ENCODE measurements at places on chromosomes 16 and 17.

DNA sequence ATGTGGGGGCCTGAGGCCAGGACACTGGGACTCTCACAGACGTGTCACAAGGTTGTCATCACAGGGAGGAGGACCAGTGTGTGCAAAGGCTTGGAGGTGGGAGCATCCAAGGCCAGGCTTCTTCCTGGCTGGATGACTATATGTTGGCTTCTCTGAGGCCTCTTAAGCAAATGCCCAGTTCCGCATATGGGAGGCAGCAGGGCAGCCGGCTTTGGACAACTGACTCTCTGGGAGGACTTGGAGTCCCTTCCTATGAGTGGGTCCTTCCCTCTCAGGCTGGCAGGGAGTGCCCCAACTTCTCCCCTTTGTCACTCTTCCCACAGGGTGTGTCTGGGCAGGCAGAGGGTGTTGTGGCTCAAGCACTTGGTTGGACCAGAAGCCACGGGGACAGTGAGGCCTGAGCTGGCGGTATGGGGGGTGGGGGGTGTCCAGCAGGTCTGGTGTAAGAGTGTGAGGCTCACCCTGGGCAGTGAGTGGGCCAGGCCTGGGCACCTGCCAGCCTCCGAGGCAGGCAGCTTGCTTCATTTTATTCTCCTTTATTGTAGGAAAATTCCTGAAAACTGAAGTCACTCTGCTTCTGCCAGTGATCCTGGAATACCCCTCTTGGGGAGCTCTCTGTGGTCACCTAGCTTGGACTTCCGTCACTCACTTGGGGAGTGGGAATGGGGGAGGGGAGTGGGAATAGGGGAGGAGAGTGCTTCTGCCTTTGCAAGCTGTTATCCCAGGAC is 14.9 kb downstream of the ADGRG1 start:
- DNase-seq: no peak

GRCh38 chr17:70047619-70048419 is 27.2 kb upstream of the KCNJ16 start:
- no peak for DNase-seq

GRCh38 chr16:84557504-84557903 is 53.0 kb upstream of the MEAK7 start:
- no peak for DNase-seq

DNA sequence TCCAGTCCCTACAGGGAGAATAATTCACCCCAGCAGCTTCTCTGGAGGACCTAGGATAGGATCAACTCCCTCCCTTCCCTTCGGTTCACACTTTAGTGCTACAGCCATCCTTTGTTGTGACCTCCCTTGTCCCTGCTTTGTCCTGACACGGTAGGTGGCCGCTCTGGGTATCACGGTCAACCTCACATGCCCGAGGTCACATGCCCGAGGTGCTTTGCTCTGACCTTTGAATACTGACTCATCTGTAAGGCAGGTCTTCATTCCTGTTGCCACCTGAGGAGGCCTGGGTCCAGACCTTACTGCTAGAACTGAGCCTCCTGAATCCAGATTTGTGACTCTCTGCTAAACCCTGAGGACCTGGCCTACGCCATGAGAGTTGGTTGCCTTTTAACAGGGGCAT is 19.7 kb downstream of the ALKBH5 start:
- DNase-seq: no peak

- DNase-seq: no peak
Observed at GRCh38 chr17:78089576-78090281, 38.8 kb downstream of the TMC6 start.

DNA sequence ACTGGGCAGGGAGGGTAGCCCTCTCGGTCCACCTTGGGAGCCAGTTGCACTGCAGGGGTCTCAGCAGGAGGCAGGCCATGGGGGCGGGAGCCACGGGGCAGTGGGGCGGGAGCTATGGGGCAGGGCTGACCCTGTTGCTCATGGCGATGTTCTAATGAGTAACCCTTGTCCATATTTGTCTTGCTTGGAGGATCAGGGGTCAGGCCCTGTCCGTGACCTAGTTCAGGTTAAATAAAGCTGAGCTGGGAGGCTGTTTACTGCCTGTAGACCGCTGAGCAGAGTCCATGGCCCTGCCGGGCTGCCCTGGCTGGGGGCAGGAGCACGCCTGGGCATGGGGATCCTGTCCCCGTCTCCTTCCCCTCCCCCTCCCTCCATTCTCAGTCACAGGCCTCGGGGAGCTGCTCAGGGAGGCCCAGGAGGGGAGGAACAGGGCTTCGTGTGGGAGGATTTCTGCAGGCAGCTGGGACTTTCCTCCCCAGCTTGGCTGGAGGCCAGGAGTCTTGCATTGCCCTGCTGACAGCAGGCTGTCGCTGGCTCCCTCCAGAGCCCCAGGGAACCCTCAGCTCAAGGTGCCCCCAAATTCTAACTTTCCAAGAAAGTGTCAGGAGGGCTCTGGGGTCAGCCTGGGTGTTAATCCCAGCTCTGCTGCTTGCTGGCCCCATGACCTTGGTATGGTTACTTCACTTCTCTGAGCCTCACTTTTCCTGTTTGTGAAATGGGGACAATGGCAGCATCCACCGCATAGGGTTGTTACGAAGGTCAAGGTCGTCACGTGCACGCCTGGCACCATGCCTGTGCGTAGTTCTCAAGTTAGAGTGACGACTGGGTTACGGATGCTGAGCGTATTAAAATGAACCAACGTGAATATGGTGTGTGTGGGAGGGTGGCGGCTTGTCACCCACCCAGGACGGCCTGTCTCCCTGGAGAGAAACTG is 6.1 kb upstream of the SERPINF2 start:
- DNase-seq: no peak

DNA sequence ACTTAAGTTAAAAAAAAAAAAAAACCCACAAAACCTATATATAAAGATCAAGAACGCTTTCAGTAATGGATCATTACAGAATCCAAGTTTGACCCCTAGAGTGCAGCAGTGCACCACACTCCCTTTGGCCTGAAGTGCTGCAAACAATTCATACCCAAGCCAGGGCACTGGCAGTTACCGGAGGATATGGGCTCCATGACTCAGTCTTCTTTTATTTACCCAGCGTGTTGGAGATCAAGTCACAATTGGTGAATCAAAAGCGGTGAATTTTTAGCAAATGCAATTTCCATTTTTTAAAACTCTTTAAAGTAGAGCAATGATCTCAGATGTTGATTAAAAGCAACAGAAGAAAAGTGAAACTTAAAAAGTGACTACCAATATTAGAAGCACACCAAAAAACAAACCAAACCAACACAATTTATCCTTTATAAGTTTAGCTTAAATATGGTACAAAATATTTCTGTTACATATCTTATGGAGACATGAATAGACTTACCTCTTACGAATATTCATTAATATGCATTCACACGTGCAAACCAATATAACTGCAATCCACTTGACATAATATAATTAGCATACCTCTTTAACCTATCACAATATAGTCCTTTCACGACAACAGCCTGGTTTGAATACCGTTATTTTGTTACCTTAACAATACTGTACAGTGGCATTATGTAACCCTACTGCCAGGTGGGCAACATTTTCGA is 46.3 kb downstream of the ZNF652 start:
- DNase-seq: no peak

GRCh38 chr16:28193530-28194423 is 18.0 kb downstream of the XPO6 start:
- no peak for DNase-seq

GRCh38 chr16:49608779-49609178 is 235.2 kb downstream of the C16orf78 start:
- DNase-seq: no peak

DNA sequence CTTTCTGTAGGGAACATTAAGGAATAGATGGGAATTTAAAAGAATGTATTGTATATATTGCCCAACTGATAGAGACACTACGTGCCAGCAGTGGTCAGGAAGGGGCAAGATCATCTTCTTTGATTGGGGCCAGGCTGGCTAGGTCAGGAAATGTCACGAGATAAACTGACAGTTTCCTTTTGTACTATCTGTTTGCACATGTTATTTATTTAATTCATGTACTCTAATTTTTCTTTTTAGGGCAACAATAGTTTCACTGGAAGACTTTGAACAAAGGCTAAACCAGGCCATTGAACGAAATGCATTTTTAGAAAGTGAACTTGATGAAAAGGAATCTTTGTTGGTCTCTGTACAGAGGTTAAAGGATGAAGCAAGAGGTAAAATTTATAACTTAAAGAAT is 12.6 kb downstream of the NDEL1 start:
- DNase-seq: no peak

GRCh38 chr16:46688101-46688653 is 801 bp downstream of the VPS35 start:
- no peak for DNase-seq

- DNase-seq: no peak
Observed at GRCh38 chr16:81276323-81276722, 37.8 kb downstream of the BCO1 start.

DNA sequence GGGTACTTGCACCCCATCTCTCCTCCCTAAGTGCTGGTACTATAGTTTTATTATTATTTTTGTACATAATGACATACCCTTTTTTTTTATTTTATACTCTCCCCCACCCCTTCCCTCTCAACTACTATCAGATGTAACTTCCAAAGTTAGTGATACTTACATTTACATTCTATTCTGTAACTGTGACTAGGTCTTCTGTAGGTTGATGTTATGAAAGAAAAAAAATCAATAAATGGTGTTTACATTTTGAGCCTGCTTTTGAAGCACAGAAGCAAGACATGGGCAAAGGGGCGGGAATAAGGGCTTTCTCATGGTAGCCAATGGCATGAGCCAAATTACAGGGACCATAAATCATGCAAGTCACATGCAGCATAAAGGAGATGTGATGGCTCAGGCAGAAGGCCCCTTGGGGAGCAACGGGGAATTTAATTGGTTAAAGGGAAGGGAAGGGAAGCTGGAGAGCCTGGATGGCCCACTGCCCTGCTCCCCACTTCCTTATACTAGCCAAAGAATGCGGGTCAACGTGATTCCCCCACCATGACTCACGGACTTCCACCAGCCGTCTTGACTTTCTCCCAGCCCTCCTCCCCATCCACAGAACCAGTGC is 2.4 kb upstream of the ACSF2 start:
- DNase-seq: no peak

GRCh38 chr17:58324056-58324408 is 4.6 kb downstream of the TSPOAP1 start:
- DNase-seq: no peak

GRCh38 chr16:66474750-66475199 is 47.7 kb downstream of the BEAN1 start:
- no peak for DNase-seq

DNA sequence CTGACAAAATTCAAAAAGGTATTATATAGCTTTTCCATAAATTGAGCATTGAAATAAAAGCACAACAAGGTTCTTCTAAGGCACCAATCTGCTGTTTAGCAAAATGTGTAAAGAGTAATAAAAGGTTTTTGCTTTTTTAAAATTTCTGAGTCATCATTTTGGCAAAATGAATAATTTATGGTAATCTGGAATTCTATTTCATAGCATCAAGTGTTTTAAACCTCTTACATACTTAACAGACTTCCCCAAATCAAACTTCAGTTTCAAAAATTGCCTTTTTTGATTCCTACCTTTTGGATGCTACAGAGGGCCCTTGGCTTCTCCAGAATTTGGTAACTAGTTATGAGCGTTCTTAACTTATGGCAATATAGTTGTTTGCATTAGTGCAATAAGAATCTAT is 154.0 kb upstream of the ELAC2 start:
- DNase-seq: no peak

GRCh38 chr17:75109046-75109406 is 743 bp upstream of the ARMC7 start:
- DNase-seq: no peak

DNA sequence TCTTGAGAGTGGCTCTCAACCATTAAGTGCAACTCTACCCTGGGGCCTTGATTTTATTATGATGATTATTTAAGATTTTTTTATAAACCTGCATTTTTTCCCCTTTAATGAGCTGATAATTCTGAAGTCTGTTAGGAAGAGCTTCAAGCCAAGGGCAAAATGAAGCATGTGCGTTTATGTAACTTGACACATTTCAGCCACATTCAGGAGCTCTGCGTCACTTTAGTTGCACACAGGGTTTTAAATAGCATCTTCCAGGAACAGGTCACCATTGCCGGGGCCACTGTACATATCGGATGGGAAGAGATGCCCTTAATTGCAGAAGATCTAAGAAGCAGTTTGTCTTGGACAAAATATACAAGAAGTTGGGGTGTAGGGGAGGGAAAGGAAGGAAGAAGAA is 89.6 kb downstream of the BMERB1 start:
- no peak for DNase-seq

GRCh38 chr16:31537362-31538242 is 9.9 kb downstream of the AHSP start:
- DNase-seq: no peak

DNA sequence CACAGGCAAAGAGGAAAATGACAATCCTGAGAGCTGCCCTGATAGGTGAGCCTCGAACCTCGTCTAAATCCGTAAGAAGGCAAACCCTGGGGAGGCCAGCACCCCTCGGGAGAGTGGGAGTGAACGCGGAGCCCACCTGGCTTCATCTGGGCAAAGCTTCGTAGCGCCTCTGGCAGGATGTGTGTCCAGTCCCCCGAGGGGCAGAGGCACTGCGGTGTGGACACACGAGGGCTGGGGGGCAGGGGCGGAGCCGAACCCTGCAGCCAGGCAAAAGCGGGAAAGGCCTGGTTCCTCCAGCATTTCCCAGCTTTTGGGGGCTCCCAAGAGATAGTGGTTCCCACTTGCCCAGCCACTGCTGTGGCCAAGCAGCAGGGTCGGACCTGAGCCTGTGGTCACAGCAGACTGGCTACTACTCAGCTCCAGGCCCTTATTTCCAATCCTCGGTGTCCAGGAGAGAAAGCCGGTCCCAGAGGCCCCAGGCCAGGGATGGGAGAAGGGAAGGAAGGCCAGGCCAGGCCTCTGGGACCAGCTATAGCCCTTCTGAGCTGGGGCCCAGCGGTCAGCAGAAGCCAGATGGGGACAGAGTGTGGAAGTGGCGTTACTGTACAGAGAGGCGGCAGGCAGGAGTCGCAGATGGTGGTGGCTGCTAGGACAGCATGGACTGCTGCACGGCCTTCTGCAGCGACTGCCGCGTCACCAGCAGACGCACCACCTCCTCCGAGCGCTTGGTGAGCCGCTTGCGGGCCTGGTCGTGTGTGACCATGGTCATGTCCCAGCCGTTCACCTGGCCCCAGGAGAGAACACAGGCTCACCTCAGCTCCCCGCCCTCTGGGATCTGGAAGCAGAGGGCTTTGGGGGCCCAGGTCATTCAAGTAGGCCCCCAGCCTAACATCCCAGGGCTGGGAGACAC is 5.0 kb downstream of the TAX1BP3 start:
- no peak for DNase-seq

GRCh38 chr17:69575346-69575761 is 160.9 kb downstream of the MAP2K6 start:
- DNase-seq: no peak

DNA sequence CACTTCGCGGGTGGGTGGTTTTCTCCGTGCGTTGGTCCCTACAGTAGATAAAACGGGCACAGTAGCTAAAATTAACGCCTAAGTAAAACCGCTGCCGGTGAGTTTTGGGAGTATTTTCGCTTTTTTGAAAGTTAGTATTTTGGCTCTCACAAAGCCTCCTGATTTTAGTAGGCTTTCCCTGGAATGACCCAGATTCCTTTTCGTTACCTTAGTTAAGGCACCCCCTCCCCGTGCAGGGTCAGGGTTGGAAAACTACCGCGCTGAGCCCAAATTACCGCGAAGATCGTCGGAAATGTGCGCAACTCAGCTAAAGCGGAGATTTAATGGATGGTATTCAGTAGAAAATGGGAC is 28.3 kb upstream of the ST6GALNAC1 start:
- DNase-seq: no peak

Data from NCI-H1417 treated with DMSO at 0.1 percent for 48 hours (cell line).